ENCODE measurements at places on chromosomes 7 and 10.

DNA sequence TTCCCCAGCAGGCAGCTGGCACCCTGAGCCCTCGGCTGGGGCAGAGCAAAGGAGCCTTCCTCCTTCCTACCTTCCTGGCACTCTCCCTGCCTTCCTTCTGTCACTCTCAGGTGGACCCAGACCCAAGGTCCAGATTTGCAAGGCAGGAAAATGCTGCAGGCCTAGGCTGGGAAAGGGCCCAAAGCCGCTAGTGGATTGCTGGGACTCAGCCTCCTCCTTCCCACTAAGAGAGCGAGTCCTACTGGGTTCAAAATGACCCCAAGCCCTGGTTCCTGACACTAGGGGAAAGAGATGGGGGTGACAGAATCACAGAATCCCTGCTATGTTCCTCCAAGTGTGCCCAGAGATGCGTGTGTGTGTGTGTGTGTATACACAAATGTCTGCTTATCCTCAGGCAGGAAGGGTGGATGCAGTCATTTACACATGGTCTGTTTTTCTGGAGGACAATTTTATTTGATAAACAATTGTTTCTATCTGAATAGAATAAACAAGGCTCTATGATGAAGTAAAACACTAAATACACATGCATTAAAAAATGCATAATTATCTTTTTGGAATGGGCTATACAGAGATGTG is 1.3 kb upstream of the PLAU start:
- DNase-seq: no peak

DNA sequence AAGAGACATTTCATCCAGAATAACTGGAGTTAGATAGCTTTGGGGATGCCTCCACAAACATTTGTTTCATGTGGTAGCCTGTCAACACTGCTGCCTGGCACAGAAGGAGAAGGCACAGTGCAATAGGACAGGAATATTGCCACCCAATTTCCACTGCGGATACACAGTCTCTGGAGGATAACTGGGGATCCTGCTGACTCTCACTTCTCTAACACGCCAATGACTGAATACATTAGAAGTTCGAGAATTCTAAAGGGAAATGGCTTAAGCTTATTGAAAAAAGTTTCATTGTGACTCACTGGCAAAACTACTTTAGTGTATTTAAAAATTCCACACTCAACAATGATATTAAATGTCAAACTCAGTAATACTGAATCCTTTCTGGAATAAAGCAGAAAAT is 12.9 kb downstream of the ARL3 start:
- DNase-seq: no peak

DNA sequence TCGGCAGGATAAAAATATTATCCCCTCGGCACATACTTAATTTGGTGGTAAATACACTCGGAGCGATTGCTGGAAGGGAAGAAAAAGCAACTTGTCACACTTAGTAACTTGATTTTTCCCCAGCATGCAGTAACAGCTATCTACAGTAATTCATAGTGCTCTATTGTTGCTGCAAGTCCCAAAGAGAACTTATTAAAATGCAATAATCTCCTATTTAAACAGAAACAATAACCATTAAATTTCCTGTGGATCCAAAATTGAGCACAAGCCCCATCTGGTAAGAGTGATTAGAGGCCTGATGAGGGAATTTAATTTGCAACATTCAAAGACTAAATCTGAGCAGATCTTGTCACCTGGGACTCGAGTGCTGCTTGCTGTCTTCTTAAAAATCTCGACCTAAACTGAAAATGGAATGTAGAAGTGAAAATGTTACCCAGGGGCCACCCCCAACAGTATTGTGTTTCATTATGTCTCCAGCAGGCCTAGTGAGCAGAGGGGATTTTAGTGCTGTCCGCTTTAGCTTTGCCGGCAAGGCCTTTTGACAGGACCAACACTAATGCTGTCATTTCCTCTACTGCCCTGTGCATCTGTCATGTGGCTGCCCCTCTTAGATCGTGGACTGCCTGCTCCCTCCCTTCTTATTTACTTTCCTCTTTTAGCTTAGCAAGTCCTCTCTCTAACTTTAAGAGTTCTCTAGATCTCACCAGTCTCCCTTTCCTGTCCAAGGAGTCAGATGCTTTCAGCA is 639.7 kb downstream of the AUTS2 start:
- DNase-seq: no peak

DNA sequence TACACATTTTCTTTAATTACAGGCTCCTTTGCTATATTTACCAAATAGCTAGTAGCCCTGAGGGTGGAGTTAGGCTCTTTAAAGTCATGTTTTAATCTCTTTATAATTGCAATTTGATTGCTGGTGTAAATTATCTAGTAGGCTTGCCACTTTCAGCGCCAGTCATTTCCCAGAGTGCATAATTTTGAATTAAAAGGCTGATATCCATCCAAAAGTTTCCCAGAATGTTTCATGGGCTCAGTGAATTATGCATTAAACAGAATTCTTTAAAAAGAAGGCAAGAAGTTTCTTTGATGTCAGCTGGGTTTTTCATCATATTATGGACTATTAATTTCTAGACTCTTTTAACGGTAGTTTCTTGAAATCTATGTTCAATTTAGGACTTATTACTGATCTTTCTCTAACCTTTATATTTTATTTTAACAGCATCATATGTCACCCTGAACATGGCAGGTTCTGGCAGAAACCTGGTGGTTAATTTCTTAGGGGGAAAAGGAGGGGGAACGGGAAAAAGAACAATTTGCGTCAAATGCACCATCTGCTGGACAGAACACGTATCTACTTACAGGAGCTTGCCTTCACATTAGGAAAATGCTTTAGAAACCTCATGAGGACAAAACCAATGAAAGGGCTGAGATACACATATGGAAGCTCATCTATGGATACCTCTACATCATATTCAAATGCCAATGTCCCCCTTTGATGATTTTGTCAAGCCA is 171.1 kb downstream of the GRM3 start:
- no peak for DNase-seq

- DNase-seq: peak; percentile 83
Observed at GRCh38 chr10:1109795-1110673, 53.8 kb downstream of the WDR37 start.

DNA sequence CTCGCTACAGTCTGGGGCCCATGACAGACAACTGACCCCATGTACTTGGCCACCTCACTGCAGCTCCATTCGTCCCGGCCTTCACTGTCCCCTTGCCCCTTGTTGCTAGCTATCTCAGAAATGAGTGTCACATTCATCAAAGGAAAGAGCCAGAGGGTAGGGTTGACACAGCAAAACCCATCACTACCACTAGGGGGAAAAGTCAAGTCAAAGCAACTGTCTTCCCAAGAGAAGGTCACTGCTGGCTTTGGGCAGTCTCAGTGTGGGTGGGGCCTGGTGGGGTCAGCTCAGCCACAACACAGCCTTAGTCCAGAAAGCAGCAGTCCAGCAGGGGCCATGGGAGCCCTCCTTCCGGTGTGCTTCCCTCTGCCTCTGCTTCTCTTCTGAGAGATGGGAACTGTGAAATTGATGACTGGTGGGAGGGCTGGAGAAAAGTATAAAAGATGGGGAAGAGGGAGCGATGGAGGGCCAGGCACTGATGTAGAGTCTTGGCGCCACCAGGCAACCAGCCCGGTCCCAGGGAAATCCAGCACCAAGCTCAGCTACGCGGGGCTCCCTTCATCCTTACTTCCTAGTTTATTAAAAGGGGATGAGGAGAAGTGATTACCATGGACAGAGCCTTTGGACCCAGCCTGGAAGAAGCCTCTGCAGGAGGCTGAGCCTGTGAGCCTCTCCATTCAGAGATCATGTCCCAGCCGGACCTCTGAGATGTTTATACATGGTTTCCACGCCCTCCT is 58.0 kb downstream of the PLXNA4 start:
- peak; percentile 15 for DNase-seq

- DNase-seq: no peak
Observed at GRCh38 chr7:117036836-117037235, 83.5 kb downstream of the ST7 start.

DNA sequence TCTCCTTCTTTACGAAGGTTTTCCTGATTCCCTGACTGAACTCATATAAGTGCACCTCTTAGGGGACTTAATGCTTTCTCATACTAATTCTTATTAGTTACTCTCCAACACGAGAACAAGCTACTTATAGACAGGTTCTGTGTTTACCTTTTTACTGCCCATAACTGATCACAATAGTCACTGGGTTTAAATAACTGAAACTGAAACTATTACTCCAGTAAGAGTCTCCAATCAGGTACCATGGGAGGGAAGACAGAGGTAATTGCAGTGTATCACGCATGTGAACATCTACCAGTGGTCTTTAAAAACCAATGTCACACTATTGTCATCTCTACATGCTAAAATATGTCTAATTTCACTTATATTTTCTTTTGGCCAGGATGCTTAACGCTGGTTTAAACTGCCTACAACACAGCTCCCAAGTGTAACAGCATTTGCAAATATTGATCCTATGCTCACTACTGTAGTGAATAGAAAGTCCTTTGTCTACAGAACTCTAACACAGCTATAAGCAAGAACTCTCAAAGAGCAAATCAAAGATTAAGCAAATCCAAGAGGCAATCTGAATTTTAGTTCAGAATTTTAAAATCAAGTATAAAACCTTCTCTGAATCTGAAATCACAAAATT is 3.6 kb downstream of the GDI2 start:
- DNase-seq: peak; percentile 44

DNA sequence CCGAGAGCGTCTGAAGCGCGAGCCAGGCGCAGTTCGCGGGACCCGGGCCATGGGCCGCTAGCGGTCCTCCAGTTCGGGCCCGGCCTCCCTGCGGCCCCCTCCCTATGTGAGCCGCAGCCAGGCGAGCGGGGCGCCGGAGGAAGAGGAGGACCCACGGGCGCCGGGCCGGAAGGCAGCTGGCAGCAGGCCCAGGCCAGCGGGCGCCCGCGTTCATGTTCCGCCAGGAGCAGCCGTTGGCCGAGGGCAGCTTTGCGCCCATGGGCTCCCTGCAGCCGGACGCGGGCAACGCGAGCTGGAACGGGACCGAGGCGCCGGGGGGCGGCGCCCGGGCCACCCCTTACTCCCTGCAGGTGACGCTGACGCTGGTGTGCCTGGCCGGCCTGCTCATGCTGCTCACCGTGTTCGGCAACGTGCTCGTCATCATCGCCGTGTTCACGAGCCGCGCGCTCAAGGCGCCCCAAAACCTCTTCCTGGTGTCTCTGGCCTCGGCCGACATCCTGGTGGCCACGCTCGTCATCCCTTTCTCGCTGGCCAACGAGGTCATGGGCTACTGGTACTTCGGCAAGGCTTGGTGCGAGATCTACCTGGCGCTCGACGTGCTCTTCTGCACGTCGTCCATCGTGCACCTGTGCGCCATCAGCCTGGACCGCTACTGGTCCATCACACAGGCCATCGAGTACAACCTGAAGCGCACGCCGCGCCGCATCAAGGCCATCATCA is 1.1 kb downstream of the ADRA2A start:
- no peak for DNase-seq

DNA sequence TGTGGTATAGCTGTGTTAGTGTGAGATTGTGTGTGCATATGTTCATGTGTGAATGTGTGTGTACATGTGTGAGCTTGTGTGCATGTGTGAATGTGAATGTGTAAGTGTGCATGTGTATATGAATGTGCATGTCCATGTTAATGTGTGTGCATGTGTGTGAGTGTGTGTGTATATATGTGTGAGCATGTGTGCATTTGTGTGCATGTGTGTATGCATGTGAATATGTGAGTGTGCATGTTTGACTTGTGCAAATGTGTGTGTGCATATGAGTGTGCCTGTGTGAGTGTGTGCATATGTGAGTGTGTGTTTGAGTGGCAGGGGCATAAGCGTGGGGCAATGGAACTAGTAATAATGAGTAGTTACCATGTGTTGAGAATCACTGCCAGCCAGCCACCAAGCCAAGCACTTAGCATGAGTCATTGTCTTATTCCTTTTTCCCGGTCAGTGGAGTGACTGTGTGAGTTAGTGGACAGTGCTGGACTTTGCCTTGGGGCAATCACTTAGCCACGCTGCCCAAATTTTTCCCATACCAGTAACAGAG is 46.3 kb upstream of the SHH start:
- no peak for DNase-seq

DNA sequence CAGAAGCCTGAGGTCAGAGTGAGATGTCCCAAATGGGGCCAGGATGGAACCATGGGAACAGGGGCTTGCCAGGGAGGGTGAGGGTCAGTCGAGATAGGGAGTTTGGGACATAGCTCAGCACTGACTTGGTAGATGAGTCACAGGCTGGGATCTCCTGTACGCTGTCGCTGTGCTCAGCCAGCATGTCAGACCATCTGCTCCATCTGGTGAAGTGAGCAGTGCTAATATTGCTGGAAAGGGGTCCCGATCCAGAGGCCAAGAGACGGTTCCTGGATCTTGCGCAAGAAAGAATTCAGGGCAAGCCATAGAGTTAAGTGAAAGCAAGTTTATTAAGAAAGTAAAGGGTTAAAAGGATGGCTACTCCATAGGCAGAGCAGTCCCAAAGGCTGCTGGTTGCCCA is 505.6 kb downstream of the GALNT17 start:
- no peak for DNase-seq

DNA sequence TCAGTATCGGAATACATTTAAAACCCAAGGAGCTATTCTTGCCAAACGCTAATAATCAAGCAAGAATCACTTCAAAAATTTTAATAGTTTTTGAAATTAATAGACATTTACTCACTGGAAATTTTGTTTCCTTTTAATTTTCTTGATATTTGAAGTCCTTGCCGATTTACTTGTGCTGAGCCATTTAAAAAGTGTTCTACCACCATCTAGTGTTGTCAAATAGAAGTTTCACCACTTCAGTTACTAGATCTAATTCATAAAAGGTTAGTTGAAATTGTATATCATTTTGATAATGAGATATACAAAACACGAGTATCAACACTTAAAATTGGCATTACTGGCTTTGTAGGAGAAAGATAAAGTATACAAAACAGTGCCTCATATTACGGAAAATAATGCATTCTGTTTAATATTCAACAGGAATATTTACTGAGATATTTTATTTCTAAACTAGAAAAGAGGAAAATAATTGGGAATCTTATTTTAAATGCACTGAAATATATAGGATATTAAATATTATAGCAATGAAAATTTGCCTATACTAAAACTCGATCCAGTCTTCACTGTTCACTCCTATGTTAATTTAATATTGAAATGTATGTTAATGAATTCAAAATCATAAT is 664.8 kb upstream of the SEMA3D start:
- DNase-seq: no peak

DNA sequence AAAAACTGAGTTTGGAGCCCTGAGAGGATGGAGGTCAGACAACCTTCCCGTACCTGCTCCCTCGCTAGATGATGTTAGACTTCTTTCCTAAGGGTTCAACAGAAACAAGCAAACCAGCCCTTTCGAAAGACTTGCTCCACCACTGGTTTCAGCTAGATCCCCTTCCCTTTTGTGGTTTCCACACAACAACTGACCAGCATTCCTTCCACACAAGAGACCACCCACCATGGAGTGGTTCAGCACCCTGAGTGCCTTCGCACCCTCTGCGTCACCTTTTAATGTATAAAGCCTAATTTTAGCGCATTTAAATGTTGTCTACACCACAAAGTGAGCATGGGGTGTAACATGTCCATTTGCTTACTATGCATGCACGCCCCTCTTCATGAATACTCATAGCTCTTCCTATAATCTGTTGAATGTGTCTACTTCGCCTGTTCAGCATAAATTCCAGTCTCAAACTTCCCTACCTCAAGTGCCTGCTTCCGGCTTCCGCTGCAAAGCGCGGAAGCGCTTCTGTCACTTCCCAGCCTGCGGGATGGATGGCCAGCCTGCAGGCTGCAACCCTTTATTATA is 69.0 kb downstream of the TACC2 start:
- no peak for DNase-seq
